ENCODE measurements at places on chromosomes 12 and 14.

- no peak for DNase-seq
Observed at GRCh38 chr12:109727746-109728726, 14.4 kb downstream of the FAM222A start.

- DNase-seq: no peak
Observed at GRCh38 chr14:57957441-57957840, 91.5 kb upstream of the SLC35F4 start.

DNA sequence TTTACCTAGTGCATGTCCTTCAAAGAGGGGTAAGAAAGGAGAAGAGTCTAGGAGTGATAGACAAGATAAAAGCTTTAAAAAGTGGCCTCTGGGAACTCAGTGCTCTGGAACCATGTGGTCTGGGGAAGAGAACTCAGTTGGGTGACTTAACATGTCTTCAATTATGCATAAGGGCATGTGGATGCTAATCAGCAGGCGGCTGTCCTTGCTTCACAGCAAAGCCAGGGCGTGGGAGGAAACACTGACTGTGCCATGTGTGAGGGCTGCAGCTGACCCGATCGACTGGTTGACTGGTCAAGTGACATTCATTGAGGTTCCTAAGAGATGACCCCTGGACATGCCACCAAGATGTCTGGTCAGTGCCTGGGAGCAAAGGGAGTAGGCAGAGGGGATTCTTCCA, 1053.8 kb downstream of the BCL11B start:
- DNase-seq: no peak

GRCh38 chr14:24389226-24389848, 9.5 kb upstream of the NYNRIN start:
- DNase-seq: no peak

DNA sequence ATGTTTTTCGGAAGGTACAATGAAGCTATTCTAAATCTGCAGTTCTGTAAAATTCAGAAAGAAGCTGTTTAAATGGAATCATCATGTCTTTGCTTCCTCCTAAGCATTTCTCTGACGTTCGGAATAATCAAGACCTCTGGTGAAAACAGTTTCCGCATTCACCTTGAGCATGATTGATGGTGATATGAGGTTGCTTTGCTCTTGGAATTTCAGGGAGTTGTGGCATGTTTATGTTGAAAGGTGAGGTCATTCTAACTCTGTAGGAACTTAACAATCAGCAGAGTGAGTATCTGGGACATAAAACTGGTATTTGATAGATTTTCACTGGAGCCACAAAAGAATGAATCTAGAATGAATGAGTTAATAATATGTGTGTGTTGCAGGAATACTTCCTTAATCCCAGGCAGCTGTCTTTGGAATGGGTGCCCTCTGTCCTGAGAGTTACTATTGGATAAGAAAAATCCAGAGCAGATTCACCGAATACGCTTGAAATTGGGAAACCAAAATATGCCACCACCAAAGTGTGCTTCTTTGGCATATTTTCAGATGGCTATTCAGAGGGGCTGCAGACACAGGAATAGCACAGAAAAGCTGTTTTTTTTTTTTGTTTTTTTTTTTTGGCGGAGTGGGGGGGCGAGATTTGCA, 599.1 kb downstream of the CCER1 start:
- DNase-seq: no peak

DNA sequence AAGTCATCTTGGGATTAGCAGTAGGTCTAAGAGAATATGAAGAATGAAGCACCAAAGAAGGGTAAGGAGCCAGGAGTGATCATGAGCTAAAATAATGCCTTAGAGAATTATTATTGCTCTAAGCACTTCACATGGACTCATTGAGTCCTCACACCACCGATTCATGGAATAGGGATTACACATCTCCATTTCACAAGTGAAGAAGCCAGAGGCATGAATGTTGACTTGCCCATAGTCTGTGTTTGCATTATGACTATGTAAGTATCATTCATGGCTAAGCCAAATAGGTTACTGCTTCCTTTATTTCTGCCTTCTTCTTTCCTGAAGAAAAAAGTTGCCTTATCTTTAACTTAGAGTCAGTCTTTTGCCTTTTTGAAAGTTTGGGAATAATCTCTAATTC, 99.3 kb upstream of the NEDD1 start:
- no peak for DNase-seq

- DNase-seq: no peak
Observed at GRCh38 chr14:30582376-30582775, 23.4 kb downstream of the G2E3 start.

DNA sequence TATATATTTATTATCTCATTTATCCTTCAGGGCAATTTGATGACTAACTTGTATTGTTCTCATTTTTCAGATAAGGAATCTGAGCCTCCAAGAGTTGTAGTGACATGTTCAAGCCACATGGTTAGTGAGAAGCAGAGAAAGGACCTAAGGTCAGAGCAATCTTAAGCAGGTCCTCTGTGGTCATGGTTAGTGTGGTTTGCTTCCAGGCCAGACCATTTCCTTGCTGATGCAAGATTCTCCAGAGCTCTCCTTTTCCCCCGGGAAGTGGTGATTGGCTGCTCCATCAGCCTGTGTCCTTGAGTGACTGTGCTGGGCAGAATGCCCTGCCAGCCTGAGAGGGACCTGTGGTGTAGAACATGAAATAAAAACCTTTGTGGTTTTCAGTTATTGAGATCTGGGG, 141.3 kb downstream of the KTN1 start:
- no peak for DNase-seq

DNA sequence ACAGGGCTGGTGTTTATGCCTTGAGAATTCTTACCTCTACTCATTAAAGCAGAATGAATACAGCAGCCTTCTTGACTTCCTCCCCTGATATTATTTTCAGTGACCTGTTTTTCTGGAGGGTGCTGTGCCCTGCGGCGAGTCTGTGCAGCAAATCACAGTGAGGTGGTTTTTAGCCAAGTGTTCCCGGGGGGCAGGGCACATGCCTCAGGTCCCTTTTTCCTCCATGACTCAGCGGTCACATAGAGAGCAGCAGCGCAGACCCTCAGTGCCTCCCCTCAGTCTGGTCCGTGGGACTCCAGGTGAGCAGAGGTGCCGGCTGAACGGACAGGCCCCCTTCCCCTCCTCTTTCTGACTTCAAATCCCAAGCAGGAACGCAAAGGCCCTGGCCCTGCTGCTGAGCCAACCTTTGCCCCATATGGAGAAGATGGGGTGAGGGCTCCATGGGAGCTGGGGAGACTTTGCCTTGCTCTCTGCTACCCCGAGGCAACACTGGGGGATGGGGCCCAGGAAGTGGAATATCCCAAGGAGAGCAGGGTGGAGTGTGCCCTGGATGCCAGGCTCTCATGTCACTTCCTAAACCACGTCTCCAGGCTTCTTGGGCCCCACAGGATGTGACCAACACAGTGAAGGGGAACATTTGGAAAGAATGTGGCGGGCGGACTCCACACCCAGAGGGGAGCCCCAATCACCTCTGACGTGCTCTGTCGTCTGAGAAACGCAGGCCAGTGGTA, 90.0 kb downstream of the DHRS2 start:
- no peak for DNase-seq

GRCh38 chr12:54968181-54968730, 16.3 kb downstream of the TESPA1 start:
- no peak for DNase-seq

DNA sequence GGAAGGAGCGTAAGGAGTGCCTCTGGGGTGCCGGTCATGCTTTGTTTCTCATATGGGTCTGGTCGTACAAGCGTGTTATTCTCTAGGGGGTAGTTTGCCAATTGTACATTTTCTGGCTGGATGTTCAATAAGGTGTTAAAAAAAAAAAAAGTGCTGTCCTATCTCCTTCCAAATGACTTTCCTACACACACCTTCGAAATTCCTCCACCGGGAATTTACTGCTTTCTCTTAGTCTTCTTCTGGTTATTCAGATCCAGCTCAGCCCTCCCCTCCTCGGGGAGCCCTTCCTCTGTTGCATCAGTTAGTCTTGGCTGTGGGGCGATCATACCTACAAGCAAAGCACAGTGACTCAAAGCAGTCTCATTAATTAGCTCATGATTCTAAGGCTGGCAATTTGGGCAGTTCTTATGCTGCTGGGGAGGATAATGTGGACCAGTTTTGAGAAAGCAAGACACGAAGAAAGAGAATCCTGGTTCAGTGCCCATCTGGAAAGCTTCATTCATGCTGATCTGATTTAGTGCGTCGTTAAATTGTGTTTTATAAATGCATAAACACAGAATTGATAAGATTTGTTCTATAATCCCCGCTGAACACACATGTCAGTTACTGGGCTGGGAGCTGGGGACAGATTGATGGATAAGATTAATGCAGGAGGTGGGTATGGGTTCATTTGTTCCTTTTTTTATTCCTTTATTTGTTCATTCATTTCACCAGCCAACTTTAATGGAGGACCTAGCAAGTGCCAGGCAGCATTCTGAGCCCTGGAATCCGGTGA, 9.2 kb upstream of the CLMN start:
- DNase-seq: no peak

GRCh38 chr12:96658075-96658474, 168.7 kb downstream of the CFAP54 start:
- DNase-seq: no peak

GRCh38 chr12:43551971-43552559, at the start of gene ADAMTS20:
ADAMTS20 (minus strand) TSS chr12:43552203; CDS start chr12:43551921, 282 bp downstream.
- no peak for DNase-seq

DNA sequence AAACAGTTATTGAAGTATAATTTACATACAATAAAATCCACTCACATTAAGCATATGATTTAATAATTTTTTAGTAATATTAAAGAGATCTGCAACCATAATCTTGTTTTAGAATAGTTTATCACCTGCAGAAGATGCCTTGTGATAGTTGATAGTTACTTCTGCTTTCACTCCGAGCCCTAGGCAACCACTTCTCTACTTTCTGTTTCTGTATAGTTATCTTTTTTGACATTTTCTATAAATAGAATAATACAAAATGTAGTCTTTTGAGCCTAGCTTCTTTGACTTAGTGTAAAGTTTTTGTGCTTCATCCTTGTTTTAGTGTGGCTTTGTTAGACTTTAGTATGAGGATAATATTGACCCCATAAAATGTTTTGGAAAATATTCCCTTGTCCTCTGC, 111.0 kb downstream of the MNAT1 start:
- no peak for DNase-seq

Measured in naive thymus-derived CD8-positive, alpha-beta T cell (primary cell).